ENCODE measurements at places on chromosomes 3 and 15.

DNA sequence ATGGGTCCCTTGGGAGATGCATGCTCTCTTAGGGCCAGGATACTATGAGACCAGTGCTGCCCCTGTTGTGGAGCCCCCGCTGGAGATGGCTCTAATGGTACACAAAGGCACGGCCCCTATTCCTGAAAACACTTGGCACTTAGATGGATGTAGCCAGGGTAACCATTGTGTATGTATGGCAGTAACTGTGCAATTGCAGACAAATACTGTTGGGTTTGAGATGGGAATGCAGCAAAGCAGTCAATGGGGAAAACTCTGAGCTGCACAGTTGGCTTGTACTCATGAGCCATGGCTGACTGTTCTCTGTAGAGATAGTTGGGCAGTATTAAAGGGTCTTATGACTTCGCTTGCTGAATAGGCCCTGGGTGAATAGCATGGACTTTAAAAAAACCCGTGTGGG, 67.9 kb upstream of the NPAP1 start:
- no peak for DNase-seq

DNA sequence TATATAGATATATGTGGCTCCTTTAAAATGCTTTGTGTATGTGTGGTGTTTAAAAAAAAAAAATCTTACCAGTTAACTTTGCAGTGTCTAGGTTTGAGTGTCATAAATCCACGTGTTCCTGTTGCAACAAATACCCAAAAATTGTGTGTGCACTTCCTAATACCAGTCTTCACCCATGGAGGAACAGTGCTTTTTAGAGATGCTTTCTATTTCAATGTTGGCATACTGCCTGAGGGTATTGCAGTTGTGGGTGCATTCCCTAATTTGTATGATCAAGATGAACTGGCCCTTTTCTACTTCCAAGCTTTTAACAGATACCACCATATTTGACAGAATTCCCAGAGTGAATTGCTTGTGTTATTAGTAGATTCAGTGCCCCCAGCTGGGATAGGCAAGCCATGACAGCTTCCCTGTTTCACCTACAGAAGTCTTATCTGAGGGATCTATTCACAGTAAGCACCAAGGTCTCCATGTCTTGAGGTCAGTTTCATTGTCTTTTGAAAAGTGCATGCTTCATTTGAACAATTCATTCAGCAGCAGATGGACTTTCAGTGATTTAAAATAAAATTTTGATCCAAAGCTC, 68.9 kb upstream of the GOLGA6B start:
- DNase-seq: no peak

DNA sequence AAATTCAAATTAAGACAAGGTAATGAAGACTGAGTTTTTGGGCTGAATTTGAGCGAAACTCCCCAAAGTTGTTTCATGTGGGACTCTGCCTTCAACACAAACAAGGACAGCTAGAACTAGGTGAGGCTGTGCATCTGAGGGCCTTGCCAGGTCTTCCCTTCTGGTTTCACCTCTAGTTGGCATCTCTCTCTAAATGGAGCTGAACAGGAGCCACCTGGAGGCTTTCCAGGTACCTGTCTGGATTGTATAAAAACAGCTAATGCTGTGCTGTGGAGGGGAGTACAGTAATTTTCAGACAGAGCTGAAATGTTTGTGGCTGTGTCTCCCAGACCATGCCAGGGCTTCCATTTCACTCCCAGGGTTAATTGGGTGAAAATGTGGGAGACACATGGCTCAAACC, 27.1 kb downstream of the TRIM71 start:
- no peak for DNase-seq

- no peak for DNase-seq
These were observed 13.0 kb downstream of the LRRFIP2 start for GRCh38 chr3:37161351-37161750.

DNA sequence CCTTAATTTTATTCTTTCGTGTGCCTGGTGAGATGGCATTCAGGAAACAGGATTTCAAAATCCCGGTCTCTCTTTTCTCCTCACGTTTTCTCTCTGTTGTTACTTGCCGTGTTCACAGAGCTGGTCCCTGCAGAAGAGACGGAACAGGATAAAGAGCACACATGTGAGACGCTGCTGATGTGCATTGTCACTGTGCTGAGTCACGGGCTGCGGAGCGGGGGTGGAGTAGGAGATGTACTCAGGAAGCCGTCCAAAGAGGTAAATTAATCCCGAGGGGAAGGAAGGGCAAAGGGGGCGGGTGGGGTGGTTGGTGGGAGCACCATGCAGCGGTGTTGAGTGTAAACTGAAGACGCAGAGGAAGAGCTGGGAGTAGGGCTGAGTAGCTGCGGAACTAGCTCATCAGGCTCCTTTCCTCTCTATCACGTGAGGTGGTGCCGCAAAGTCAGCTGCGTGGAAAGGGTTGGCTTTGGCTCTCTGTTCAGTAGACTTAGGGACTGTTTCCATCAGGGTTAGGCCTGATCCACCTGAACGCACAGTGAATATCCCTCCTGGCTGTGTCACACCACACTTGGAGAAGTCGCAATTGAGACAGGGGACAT, 164.8 kb upstream of the BHLHE40 start:
- no peak for DNase-seq

DNA sequence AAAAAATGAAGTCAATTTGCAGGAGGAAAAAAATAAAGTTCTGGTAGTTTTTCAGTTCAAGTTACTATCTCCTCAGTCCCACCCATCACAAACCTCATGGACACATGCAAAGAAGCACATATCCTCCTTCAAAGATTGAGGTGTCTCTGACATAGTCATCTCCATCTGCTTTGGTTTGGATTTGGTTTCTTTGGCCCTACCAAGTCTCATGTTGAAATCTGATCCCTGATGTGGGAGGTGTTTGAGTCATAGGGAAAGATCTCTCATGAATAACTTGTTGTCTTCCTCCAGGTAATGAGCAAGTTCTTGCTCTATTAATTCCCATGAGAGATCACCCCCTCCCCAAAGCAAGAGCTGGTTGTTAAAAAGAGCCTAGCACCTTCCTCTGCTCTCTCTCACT, 446.8 kb downstream of the IGSF11 start:
- DNase-seq: no peak

- DNase-seq: no peak
These were observed 418.0 kb downstream of the SOX2 start for GRCh38 chr3:182129740-182130139.

DNA sequence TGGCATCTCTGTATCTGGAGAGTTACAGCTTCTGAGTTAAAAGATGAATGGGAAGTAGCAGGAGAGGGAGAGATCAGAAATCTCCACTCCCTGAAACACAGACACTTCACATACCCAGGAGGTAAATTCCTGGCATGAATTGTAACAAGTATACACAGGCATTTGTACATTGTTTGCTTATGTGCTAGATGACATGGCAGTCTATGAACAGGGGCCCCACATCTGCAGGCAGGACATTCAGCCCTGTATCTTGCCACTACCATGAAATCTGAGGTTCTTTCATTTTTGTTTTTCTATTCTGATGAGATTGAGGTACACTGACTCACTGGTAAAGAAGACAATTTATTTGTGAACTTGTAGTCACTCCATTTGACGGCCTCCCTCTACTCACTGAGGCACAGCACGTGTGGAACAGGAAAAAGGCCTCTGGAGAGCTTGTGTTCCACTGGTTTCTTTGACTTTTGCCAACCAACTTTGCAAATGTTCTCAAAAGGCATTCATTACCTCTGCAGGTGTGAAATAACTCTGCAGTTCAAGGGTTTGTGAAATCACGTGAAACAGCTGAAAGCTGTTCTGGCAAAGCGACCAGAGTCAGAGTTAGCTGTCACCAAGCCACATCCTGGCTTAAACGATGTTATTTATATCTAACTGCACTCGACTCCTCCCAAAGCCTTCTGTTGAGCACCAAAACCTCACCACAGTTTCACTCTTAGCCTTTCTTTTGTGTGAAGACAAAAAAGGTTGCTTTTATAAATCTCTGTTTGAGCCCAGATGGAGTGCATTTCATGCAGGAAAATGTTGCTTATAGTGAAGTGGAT, 401.3 kb upstream of the CFAP20DC start:
- no peak for DNase-seq

GRCh38 chr3:147240581-147240980, 165.8 kb downstream of the ZIC4 start:
- DNase-seq: no peak

DNA sequence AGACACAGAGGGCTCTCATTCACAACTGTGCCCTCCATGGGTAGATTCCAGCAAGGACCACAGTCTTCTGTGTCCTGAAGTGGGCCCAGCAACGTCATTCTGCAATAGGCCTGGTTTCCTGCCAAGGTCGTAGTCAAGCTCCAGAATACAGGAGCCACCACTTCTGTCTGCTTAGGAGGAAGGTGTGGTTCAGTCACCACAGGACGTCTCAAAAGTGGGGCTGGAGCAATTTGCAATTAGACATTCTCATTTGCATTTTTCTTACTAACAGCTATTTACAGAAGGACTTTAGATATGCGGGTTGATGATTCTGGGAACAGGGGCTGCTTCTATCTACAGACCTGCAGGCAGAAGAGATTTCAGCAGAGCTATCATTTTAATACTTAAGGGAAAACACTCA, 58.7 kb upstream of the MYRIP start:
- no peak for DNase-seq

- no peak for DNase-seq
These were observed 302.7 kb downstream of the AGBL1 start for GRCh38 chr15:86382341-86382740.

DNA sequence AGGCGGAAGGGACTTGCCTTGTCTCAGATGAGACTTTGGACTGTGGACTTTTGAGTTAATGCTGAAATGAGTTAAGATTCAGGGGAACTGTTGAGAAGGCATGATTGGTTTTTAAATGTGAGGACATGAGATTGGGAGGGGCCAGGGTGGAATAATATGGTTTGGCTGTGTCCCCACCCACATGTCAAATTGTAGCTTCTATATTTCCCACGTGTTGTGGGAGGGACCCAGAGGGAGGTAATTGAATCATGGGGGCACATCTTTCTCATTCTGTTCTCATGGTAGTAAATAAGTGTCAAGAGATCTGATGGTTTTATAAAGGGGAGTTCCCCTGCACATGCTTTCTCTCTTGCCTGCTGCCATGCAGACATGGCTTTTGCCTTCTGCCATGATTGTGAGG, 89.2 kb downstream of the CGGBP1 start:
- no peak for DNase-seq

GRCh38 chr15:80182611-80183261, 29.9 kb downstream of the FAH start:
- no peak for DNase-seq

GRCh38 chr15:73078722-73079121, 26.5 kb downstream of the NEO1 start:
- DNase-seq: no peak

- no peak for DNase-seq
These were observed 10.8 kb downstream of the MESD start for GRCh38 chr15:80978685-80979329.

DNA sequence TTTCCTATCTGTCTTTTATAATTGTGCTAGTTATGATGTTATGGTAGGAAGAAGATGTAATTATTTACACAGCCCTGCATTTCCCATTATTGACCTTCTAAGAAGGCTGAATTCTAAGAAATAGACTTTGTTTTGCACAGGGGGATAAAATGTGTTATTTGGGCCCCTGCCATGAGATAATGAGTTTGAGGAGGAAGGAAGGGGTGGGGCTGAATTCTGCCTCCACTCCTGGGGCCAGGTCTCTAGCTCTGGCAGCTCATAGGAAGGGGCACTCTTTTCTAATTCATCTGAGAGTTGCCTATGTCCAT, 69.2 kb upstream of the GOLGA8B start:
- no peak for DNase-seq

DNA sequence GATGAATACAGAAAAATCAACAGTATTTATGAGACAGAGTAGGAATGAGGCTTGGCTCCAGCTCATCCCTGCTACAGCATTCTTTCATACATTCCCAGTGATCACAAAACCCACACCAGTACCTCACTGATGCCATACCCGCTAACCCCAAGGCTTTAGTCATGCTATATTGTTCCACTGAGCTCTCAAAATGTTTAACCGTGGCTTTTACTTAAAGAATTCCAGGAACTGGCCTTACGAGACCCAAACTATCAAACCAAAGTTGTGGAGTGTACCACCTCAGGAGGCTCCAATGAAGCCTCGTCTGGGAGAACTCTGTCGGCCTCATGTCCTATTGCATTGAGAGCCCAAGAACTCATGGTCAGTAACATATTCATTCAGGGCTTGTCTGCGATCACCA, 278.9 kb downstream of the ULK4 start:
- no peak for DNase-seq

- DNase-seq: peak; percentile 84
These were observed at the start of gene FAM43A for GRCh38 chr3:194685718-194686413. Gene FAM43A, plus strand, starts transcription at chr3:194685883. Its CDS starts 944 bp downstream, at chr3:194686827.

- no peak for DNase-seq
These were observed 4.9 kb downstream of the IL17RD start for GRCh38 chr3:57160076-57160764.

DNA sequence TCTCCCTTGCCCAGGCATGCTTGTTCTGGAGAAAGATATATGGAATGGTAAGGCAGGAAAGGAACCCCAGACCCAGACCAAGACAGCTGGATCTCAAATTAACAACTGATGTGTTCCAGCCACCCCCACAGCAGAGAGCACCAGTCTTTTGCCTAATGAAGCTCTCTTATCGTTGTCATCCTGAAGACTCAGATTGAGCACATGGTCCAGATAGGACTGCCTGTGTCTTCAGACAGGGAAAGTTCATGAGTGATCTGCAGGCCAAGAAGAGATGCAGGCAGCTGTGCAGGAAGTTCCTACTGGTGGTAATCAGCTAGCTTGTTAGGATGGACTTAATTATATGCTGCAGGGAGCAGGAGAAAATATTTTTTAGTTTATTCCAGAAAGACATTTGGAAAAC, 53.3 kb downstream of the PPP2R3A start:
- no peak for DNase-seq

- DNase-seq: no peak
These were observed 1.3 kb upstream of the TNIK start for GRCh38 chr3:171461525-171461917.

DNA sequence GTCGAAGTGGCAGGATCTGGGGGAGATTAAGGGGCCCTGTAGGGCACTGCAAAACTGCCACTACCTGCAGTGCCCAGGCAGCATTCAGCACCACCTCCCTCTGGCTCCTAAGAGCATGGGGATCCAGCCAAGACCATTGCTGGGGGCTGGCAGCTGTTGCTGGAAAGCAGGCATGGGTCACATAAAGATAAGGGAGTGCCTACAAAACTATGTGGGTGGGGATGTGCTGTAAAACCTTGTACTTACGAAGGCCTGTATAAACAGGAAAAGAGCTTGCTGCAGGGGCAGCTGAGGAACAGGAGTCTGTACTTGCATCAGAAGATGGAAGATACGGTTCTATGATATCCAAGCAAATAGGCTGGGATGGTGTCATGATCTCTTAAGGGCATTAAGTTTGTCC, 27.1 kb downstream of the IL20RB start:
- no peak for DNase-seq

GRCh38 chr3:56802378-56802745, 613 bp upstream of the ARHGEF3 start:
- no peak for DNase-seq

- no peak for DNase-seq
These were observed 181.1 kb downstream of the PLCL2 start for GRCh38 chr3:17065881-17066280.

DNA sequence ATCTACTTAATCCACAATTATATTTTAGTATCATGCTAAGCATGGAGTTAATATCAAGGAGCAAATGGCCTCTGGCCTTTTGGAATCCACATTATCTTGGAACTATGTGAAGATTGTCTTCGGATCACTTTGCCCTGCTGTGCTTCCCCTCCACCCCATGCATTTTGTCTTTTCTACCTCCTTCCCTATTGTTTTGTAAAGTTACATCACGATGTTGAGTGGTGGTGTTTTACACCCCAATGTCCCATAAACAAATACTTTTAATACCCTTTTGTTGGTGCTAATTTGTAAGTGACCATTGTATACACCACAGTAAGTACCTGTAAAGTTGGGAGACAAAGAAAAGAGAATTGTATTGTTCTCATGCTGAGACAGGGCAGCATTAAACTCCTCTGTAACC, 258.4 kb upstream of the ZNF717 start:
- DNase-seq: no peak

Data from NCI-H187 (cell line).